ENCODE measurements at places on chromosomes 5 and 9.

DNA sequence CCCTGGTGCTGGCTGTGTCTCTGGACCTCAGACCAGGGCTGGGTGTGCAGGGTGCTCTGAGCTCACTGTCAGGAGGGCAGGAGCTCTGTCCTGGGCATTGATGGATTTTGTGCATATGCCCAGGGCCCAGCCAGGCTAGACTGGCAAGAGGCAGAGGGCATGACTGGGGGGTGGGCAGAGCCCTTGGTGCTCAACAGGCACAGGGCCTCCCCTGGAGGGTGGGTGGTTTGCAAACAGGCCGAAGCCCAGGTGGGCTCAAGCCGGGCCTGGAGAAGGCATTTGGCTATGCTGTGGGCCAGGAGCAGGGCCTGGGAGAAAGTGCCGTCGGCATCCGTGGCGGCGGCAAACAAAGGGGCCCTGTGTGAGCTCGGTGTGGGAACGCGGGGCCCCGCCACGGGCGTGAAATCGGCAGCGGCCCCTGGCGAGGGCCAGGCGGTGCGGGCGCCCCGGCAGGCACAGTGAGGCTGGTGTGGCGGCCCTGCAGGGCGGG lies 1.9 kb upstream of the NRARP start:
- DNase-seq: peak; percentile 18

- DNase-seq: no peak
Observed at GRCh38 chr9:85038824-85039608, 369.5 kb downstream of the NTRK2 start.

GRCh38 chr5:159749146-159749545 lies 167.1 kb upstream of the ADRA1B start:
- DNase-seq: peak; percentile 11

GRCh38 chr9:76162751-76163500 lies 231.3 kb downstream of the RFK start:
- DNase-seq: peak; percentile 87

GRCh38 chr9:136653323-136654079 lies 9.2 kb upstream of the EGFL7 start:
- no peak for DNase-seq

- no peak for DNase-seq
Observed at GRCh38 chr5:83482961-83483360, 11.4 kb downstream of the VCAN start.

DNA sequence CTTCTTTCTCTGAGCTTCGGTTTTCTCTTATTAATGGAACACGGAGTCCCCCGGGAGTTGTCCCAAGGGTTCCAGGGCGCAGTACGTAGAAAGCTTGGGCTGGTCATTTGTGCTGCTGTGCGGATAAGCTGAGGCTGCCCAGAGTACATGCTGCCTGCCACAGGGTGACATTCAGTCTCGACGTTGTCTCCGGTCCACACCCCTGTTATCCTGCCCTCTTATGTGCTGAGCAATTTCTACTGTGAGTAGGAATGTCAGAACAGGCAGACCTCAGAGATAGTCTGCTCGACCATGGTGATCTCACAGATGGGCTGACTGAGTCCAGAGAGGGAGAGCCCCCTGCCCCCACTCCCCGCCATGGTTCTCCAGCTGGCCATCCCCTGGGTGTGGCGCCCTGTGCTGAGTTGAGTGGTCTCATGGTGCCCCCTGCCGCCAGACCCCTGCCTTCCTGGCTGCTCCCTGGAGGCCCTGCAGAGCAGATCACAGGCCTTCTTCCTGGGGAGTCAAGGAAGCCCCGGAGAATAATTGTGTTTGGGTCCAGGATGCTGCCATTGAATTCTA lies 124.0 kb downstream of the RGS3 start:
- DNase-seq: peak; percentile 63

GRCh38 chr5:4244306-4244705 lies 648.7 kb downstream of the IRX1 start:
- DNase-seq: no peak

- DNase-seq: no peak
Observed at GRCh38 chr9:108158236-108158995, 668.8 kb upstream of the KLF4 start.

DNA sequence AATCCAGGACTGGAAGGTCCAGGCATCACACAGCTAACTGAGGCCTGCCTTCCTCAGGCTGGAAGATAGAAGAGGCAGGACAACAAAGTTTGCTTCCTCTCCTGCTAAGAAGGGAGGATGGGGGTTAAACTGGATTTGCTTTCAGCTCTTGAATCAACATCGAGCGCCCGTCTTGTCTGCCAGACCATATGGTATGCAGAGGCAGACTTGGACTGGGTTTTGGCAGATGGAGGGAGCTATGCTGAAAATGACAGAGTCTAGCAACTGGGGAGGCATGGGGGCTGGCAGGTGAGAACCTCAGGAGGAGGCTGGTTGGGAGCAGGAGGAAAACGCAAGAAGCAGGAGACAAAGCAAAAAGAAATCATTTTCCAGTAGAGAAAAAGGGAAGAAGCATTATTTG lies 289.5 kb upstream of the IL12B start:
- DNase-seq: no peak

GRCh38 chr5:146947181-146947941 lies 68.8 kb upstream of the PPP2R2B start:
- DNase-seq: no peak

GRCh38 chr5:175489693-175490443 lies 11.5 kb downstream of the SFXN1 start:
- no peak for DNase-seq

- peak; percentile 56 for DNase-seq
Observed at GRCh38 chr9:85142968-85143367, 473.4 kb downstream of the NTRK2 start.

DNA sequence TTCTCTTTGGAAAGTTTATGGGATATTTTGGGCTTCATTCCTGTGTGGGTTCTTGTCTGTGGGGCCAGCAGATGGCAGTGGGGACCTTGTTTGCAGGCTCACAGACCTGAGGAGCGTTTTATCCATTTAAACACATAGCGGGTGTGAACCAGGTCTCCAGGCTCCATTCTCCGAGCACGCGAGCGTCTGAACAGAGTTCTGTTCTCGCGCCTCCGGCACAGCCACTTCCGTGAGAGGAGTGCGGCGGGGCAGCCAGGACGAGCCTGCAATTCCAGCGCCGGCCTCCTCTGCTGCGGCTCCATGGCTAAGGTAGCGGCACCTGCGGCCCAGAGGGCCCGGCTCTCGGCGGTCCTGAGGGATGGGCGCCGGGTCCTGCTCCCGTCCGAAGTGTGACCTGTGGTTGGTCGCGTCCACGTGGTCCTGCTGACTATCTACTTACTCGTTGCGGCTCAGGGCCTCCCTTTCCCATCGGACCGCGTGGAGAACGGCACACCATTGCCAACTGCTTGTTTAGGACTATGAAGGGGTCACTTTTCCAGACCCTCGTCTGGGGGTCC lies 7.3 kb downstream of the NRARP start:
- no peak for DNase-seq

DNA sequence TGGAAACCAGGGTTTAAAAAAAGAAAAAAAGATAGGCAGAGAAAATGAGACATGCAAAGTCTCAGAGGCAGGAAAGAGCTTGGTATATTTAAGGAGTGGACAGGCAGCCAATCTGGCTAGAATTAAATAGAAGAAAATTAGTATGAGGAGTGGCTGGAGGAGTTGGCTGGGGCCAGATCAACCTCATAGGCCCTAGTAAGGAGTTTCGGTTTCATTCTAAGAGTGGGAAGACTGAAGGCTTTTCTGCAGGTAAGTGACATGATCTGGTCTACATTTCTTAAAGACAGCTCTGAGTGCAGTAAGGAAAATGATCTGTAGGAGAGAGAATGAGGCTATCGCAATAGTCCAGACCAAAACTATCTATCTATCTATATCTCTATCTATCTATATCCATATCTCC lies 27.5 kb downstream of the ADRB2 start:
- DNase-seq: no peak

DNA sequence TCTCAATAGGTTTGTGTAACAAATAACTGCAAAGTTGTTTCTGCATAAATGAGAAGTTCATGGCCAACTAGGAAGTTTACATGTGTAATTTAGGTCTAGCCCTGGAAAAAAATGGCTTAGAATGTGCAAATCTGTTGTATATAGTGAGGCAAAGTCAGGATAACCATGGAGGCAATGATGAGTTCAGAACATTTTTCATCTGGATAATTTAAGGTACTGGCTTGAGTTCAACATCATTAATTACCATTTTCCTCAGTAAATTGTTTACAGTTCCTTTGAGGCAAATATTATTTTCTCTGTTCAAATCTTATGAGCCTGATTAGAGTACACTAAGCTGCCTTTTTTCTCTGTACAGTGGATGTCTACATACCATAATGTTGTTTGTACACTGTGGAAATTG lies 1259.0 kb upstream of the NUDT12 start:
- DNase-seq: no peak

GRCh38 chr5:57566914-57567313 lies 84.3 kb upstream of the ACTBL2 start:
- peak; percentile 95 for DNase-seq

GRCh38 chr5:139138809-139139208 lies 59.4 kb downstream of the SIL1 start:
- peak; percentile 44 for DNase-seq

DNA sequence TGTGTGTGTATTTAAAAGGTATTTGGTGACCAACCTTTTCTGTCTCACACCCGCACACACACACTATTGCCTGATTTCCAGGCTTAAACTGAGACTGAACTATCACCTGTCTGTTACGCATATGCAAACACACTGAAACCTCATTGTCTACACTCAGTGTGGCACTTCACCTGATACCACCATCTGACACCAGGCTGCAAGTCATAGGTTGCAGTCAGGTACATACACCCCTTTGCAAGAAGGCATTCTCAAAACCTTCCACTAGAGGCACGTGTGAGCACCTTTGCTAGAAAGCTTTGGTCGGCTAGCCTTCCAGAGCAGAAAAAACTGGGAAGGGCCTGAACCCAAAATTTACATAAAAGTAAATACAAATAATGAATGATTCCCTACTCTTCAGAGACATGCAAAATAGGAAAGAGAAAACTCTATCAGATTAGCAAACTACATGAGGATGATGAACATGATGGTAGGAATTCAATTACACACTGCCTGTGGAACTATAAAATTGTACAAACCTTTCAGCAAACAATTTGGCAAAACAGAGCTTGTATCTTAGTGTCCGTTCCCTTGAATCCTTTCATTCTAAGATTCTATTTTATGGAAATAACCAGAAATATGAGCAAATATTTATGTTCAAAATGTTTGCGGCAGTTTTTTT lies 5.9 kb upstream of the FOXD1 start:
- peak; percentile 56 for DNase-seq

GRCh38 chr5:155546075-155546474 lies 532.5 kb downstream of the KIF4B start:
- DNase-seq: no peak

- DNase-seq: peak; percentile 98
Observed at GRCh38 chr9:94726495-94727191, at the start of gene AOPEP. Gene AOPEP (plus strand): TSS chr9:94726699. CDS start chr9:94759784, 33,085 bp downstream.

GRCh38 chr5:145483212-145483611 lies 351.9 kb downstream of the PRELID2 start:
- no peak for DNase-seq

DNA sequence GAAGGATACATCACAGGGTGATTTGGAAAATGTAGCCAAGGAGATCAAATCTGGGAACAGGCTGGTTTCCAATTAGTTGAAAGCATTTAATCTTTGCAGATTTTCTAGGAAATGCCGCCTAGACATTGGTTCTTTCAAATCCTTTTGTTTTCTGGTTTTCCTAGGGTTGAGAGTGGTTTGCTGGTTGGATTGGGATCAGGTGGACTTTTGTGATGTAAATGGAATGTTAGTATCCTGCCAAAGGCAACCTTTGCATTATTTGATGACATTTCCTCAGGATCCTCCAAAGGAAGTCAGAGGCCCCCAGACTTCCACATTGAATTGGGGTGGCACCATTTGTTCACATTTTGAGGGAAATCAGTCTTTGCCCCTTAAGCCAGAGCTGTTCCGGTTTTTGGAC lies 245.5 kb upstream of the RPS23 start:
- DNase-seq: no peak

DNA sequence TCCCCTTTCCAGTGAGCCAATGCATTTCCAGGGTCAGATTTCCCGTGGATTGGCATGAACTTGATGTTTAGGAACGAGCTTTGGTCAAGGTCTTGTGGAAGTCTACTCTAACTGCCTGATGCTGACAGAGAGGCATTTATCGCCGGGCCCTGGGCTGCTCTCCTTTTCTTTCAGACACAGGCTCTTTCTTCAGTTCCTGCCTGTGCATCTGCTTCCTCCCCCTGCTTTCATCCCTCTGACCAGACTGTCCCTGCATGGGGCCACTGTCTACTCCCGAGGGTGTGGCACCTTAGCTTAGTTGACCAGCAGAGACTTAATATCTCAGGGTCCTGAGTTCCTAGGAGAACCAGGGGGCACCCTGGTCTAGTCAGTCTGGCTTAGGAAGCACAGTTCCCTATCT lies 41.2 kb downstream of the RALGPS1 start:
- no peak for DNase-seq

GRCh38 chr5:10856683-10857337 lies 95.8 kb upstream of the DAP start:
- peak; percentile 51 for DNase-seq

GRCh38 chr5:167798448-167798847 lies 493.0 kb upstream of the WWC1 start:
- DNase-seq: peak; percentile 71

DNA sequence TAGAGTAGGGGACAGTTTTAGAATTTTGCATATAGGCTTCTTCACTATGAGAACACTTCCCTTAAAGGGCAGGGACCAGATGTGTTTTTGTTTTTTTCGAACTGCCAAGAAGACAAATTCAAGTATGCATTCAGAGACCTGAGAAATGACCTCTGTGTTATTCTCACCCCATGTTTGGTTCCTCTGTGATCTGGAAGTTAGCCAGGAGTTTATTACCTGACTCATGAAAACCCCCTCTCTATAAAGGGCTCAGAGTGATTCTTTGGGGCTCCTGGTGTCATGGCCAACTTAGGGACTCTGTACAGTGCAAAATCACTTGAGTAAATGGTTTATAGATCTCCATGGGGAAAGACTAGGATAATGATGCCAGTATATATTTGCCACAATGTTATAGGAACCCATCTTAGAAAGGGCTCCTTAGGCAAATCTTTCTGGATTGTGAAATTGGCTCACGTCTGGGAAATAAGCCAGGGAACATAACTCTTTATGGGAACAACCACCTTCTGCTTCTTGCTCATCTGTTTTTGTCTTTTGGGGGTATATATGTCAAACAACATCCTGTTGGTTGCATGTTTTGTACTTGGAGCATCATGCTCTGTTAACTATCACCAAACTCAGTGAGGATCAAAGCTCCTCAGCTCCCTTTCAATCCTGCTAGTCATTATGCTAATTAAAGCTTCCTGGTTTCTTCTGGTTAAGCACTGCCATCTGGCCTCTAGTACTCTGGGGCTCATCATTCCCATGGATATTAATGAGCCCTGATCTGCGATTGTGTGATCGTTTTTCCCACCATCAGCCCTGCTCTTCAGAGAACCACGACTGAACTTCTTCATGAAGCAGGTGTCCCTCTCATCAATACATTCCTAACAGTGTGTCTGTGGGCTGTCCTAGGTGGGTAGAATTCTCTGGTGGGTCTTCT lies 173.4 kb upstream of the CDH12 start:
- peak; percentile 16 for DNase-seq

Data from muscle of leg (tissue), 16 donors.